AG09319 (cell line): ENCODE measurements at places on chromosomes 3 and 15.
A peak's percentile ranks its signal among the peaks of the same experiment; 100 is the strongest.

DNA sequence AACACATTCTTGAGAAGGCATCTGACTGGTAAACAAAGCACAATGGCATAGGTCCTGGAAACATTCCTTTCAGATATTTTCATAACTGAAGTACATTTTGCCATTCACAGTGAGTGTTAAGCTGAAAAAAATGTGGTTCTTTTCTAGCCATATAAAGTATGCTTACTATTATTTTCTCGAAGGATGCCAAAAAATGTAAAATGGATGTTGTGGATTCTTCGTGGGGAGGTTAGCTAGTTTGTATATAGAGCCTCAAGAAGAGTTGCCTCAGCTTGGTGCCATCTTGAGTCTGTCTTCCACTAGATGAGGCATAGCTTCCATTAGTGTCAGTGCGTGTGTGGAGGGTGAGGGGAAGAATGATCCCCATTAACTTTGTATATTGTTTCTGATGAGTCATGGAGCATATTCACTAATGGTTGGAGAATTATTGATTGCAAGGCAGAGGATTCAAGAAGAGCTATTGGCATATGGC, 4.1 kb downstream of the MBNL1 start:
- DNase-seq, result no peak

DNA sequence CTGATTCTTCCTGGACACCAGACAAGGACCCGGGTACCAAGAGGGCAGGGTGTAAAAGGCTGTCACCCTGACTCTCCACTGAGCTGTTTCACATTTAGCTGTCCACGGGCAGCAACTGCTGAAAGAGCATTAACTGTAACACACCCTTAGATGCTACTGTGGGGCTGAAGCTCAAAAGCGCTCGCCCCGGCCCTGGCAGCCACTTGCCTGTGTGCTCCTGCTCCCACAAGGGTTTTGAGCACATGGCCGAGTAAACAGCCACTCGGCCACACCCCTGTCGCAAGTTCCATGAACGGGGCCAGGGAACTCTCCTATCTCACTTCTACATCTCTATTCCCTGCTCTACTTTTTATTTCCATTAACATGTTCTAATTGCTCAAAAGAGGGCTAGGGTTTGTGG, 421.7 kb downstream of the TUSC7 start:
- no peak for DNase-seq

DNA sequence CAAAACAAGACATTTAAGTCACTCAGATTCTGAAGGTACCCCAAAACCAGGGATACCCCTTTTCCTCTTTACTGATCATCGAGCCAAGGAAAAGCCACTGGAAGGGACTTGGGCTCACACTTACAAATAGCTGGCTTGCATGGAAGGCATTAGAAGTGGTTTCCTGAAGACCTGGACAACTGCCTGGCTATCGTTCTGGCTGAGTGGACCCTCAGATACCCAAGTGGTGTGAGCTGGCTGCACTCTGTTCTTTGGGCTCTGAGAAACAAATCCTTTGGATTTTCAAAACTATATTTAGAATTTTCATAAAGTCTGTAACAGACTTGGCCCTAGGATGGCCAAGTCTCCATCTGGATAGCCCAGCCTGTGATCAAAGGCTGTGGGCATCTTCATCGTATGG, 110.1 kb upstream of the CTDSPL start:
- no peak for DNase-seq

- DNase-seq, result no peak
These were observed 2.9 kb upstream of the MKRN2 start for GRCh38 chr3:12553921-12554391.

GRCh38 chr15:101004500-101004899, 85.3 kb downstream of the LRRK1 start:
- no peak for DNase-seq

GRCh38 chr3:158702815-158703481, 29.3 kb downstream of the RARRES1 start:
- DNase-seq, result no peak

DNA sequence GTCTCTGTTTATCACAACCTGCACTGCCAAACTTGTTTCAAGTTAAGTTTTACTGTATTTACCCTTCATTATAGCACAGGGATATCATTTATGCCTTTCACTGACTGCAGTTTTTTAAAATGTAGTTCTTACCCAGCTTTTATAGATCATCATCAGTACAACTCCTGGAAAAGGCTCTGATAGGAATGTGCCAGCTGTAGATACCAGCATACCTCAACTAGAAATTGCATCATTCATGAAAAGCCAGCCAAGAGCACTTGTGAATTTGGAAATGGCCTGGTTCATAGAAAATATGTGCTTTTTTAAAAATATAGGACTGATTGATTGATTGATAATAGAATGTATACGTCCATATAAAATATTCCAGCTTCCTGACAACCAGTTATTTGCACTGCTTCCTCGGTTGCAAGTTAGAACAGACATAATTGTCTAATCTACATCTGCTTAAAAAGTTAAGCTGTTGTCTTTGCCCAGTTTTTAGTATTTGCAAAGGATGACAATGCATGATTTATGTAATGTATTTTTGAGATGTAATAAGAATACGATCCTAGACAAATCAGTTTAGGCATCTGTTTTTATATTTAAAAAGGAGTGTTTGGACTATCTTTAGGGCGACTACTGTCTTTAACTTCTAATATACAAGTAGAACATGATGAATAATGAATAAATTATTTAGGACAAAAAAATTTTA, 58.5 kb downstream of the DCUN1D1 start:
- DNase-seq, result peak; percentile 3

DNA sequence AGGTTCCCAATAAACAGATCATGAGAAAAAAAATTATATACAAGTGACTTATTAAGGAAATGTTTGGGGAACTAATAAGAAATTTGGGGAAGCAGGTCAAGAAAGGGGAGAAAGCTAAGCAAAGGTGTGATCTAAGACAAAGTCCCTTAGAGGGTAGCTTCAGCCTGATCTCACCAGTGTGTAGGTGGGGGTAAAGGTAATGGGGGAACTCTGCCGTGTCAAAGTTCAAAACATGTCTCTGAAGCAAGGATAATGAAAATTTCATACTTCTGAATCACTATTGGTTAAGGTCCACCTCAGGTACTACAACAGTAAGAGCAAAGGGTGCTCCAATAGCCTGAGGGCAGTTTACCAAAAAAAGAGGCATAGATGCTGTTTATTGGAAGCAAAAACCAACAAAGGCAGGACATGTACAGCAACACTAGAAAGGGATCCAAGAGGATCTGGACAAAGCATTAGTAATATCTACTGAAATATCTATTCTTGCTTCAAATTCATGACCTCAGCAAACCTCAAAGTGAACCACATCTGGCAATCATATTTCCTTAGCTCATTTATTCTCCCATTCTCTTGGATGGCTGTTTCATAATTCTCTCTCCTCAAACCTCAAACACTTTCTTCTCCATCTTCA, 6.9 kb downstream of the ACAD11 start:
- DNase-seq, result no peak
